ENCODE measurements at places on chromosomes 5 and 9.

- no peak for DNase-seq
These were observed 291.1 kb downstream of the DMAC1 start for GRCh38 chr9:7508516-7508915.

- DNase-seq: peak; percentile 11
These were observed 9.8 kb downstream of the UIMC1 start for GRCh38 chr5:176996780-176997179.

GRCh38 chr5:88807327-88807726 lies 75.7 kb downstream of the MEF2C start:
- no peak for DNase-seq

DNA sequence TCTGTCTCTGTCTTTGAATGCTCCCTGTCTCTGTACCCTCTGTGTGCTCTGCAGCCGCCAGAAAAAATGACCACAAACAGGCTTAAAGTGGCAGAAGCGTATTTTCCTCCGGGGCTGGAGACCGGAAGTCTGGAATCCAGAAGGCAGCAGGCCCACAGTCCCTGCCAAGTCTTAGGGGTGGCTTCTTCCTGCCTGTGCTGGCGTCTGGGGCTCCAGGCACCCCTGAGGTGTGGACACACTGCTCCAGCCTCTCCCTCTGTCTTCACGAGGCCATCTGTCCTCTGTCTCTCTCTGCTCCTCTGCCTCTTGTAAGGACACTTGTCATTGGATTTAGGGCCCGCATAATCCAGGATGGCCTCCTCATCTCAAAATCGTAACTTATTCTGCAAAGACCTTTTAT lies 298.4 kb upstream of the IRX4 start:
- DNase-seq: no peak

DNA sequence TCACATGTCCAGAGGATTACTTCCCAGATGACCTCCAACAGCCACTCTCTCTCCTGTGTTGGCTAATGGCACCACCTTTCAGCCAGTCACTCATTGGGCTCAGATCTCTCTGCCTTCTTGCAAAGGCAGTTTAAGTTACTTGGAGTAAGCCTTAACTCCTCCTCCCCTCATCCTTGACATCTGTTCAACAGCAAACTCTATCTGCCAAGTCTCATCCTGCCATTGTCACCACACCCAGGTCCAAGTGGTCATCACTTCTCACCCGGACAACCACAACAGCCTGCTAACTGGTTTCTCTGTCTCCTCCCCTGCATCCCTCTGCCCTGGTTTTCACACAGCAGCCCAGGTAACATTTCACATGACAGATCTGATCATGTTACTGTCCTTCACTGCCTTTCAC lies 58.5 kb downstream of the DCP2 start:
- no peak for DNase-seq

GRCh38 chr9:27888661-27889295 lies 315.5 kb upstream of the C9orf72 start:
- peak; percentile 1 for DNase-seq

DNA sequence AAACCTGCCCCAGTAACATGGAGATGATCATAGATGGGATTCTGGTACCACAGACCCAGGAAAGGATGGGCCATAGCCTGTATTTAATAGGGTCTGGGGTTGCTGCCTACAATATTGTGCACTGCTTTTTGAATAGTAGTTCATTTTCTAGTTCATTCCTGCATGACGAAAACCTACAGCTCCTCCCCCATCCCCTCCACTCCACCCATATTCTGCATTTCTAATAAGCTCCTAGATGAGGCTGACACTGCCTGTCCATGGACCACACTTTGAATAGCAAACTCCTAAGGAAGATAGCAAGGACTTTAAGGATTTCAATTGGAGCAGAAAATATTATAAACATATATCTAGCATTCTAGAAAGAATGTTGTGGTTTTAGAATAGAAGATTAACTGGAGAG lies 75.5 kb downstream of the ISOC1 start:
- no peak for DNase-seq

DNA sequence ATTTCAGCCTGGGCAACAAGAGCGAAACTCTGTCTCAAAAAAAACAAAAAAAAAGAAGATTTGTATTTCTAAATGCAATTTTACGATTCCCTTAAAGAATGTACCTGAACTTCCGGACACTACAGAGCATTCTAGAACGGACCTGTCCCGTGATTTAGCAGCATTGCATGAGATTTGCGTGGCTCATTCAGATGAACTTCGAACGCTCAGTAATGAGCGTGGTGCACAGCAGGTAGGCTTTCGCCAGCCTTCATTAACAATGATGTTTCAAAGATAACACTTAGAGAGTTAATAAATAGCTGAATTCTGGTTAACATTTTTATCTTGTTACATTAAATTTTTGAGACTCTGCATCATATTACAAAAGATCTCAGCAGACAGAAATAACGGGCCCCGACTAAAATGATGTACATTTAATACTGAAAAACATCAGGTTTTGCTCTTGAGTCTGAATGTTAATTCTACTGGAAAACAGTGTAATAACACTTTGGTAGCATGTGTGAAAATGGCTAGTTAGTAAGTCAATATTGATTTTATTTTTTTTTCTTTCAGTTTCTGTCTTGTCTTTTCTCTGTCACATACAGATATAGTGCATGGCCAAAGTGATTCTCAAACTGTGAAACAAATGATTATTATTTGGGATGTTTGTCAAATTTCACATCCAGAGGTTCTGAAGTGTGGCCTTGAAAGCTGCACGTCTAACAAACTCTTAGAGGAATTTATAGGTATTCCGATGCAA lies 23.3 kb downstream of the CCNH start:
- no peak for DNase-seq

DNA sequence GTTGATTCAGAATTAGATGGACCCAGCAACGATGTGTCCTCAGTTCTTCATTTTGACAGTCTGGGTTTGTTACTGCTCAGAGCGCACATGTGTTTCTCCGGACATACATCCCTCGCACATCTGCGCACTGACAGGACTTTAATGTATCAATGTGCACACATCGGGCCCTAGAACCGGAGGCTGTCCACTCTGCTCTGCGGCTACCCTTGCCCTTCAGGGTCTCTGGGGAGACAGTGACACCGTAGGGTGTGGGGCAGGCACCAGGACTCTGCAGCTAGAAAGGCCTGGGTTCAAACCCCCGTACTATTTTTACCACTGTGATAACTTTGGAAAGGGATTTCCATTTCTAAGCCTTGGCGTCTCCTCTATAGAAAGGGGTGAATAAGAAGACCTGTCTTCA lies 23.5 kb upstream of the LPCAT1 start:
- DNase-seq: no peak

GRCh38 chr9:130426883-130427282 lies 17.9 kb upstream of the ASS1 start:
- peak; percentile 82 for DNase-seq

DNA sequence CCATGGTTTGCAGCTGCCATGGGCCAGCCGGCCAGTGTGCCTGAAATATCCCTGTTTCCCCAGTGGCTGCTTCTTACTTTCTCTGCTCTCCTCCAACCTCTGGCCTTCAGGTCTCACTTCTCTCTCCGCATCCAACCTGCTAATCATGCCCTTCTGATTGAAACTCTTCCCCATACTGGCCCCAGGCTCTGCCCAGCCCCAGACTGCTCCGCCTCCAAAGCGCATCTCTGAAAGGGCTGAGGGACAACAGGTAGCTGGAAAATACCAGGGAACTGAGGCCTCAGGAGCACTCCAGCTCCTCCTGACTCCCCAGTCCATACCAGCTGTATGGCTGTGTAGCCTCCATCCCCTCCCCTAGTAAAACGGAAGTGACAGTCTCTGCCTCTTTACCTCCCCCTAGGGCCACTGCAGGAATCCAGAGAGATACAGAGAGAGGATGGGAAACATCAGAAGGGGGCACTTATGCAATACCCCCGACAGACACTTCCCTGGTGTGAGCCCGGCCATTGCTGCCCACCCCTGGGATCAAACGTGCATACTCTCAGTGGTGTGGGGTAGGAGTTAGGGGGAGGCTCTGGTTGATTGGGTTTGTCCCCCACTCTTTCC lies 34.2 kb downstream of the PAX5 start:
- no peak for DNase-seq

All from fibroblast of mammary gland (primary cell).